ENCODE measurements at places on chromosomes 1 and 21.

DNA sequence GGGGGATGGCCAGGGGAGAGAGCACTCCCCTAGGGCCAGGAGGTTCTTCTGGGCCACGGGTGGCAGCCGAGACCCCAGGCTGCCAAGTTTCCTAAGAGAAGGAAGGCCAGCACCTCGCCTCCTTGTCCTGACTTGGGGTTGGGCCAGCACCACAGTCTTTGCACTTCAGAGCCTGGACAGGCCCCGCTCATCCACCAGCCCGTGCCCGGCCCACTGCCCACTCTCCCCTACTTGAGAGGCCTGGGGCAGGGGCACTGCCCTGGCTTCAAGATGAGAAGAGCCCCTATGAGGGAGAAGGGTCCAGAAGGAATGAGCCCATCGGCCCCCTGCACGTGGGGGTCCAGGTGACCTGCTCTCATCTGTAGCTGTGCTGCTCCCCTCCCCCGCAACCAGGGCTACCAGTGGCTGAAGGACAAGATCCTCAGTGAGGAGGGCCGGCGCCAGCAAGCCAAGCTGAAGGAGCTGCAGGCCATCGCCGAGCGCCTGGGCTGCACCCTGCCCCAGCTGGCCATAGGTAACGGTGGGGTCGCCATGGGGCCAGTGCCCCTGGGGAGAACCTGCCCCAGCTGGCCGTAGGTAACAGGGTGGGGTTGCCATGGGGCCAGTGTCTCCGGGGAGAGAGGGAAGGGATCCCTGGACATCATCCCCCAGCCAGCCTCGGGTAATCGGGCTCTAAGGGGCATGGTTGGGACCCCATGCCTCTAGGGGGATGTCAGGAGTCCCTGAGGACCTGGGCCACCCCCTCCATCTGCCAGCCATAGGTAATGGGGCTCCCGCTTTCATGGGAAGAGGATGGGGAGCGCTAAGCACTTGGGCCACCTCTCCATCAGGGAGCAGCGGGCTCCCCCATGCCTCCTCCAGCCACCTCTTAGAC lies 50.8 kb downstream of the KCNAB2 start:
- H3K27ac ChIP-seq: no peak overlapping the region
- H3K4me1 ChIP-seq: no peaks in the 10 kb centered on the region
- H3K27me3 ChIP-seq: no peaks in the 10 kb centered on the region
- peaks cover 10% of the 10 kb centered on the region for H3K36me3 ChIP-seq

DNA sequence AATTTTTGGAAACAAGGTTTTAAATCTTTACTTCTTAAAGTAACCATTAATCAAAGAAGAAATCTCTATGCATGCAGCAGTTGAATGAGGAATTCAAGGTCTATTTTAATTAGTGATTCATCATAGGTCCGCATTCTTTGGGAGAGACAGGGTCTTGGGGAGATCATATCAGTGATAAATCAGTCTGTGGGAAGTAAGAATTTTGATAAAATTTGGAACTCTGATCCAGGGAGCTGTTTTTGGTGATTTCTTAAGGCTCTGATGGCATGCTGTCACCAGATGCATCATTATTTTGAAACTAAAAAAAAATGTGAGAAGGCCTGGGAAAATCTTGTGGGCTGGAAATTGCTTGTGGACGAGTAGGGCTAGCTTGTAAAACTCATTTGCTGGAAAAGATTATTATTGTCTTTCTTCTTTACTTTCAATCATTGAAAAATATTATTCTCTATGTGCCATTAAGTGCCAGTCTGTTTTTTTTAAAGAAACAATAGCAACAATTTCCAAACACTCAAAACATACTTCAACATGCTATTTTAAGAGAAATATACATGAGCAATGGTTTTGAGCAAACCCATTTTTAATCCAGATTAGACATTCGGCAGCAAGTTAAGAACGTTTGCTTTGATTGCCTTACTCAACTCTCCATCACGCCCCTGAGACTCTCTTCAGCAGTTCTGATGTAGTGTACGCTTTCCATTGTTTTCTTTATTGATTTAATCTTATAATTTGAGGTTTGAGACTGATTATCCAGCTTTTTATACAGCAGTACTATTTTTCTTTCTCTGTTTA lies 62.6 kb downstream of the ZBTB18 start:
- H3K4me1 ChIP-seq: no peaks in the 10 kb centered on the region
- DNase-seq: no peak
- H3K36me3 ChIP-seq: no peaks in the 10 kb centered on the region
- H3K27ac ChIP-seq: no peak overlapping the region

DNA sequence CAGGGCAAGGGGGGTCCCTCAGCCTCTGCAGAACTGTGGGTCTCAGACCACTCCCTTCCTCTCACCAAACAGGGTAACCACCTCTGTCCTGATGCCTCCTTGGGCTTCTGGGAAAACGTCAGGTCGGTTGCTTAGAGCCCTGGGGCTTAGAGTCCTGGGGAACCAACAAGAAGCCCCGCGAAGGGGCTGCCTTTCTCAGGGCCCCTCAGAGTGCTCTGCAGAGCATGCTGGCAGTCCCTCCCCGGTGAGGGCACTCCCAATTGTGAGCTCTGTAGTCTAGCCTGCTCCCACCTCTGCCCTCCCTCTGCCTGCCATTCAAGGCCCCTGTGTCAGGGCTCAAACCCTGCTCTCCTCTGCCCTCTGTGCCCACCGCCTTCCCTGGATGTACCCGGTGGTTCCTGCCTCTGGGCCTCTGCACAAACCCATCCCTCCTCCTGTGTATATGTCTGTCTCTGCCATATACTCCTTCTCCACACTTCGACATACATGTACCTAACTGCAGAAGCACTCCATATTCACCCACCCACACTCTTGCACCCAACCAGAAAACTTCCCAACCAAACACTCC lies 92.3 kb downstream of the DMRTB1 start:
- H3K36me3 ChIP-seq: no peaks in the 10 kb centered on the region
- no peaks in the 10 kb centered on the region for H3K27me3 ChIP-seq
- no peak for DNase-seq
- no peak overlapping the region for H3K4me3 ChIP-seq

- no peak for DNase-seq
- no peaks in the 10 kb centered on the region for H3K36me3 ChIP-seq
These were observed 1624.0 kb downstream of the AMY1C start for GRCh38 chr1:105373681-105374080.

DNA sequence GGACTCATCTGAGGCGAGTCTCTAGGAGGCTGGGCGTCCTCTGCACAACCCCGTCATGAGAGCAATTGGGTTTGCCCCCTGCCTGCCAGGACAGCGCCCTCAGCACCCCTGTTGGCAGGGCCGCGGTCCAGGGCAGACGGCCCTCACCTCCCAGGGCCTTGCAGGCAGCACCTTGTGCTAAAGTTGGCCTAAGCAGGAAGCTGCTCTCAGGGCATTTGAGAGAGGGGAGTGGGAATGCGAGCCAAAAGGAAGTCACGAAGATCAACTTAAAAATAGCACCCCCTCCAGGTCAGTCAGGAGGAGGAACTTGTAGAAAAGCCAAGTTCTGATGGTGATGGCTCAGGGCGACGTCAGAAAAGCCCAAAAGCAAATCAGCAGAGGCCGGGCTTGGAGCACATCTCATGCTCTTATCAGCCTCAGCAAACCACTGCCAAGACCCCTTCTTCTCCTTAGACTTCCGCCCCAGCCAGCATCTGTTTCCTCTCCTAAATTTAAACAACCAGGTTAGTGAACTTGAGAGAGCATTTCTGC lies 12.6 kb upstream of the ADORA3 start:
- H3K4me1 ChIP-seq: peaks cover 34% of the 10 kb centered on the region
- H3K4me3 ChIP-seq: peak overlapping the region; percentile 54
- peaks cover 2% of the 10 kb centered on the region for H3K27me3 ChIP-seq

DNA sequence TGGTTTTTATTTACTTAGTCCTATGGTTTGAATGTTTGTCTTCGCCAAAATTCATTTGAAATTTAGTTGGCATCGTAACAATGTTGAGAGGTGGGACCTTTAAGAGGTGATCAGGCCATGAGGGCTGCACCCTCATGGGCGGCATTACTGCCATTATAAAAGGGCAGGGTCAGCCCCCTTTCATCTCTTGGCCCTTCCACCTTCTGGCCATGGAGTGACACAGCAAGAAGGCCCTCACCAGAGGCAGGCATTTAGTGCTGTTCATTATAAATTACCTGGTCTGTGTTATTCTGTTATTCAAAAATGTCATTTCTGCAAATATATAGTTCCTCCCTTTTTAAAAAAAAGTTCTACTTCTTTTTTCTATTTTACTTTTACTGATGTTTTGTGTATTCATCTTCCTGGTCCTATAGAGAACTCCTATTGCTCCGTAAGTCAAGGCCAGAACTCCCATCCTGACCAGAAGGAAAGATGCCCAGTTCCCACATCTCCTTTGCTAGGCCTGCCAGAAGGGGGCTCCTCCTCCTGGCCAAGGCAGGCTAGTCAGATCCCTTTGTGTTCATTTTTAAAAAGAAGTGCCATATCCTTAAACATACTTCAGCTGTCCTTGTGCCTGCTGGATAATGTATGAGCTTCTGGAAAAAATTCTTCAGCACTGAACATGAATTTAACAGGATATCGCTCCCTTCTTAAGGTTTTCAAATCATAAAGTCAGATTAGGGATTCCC lies 10.0 kb upstream of the LBR start:
- DNase-seq: no peak
- no peak overlapping the region for H3K27ac ChIP-seq
- H3K27me3 ChIP-seq: no peaks in the 10 kb centered on the region

DNA sequence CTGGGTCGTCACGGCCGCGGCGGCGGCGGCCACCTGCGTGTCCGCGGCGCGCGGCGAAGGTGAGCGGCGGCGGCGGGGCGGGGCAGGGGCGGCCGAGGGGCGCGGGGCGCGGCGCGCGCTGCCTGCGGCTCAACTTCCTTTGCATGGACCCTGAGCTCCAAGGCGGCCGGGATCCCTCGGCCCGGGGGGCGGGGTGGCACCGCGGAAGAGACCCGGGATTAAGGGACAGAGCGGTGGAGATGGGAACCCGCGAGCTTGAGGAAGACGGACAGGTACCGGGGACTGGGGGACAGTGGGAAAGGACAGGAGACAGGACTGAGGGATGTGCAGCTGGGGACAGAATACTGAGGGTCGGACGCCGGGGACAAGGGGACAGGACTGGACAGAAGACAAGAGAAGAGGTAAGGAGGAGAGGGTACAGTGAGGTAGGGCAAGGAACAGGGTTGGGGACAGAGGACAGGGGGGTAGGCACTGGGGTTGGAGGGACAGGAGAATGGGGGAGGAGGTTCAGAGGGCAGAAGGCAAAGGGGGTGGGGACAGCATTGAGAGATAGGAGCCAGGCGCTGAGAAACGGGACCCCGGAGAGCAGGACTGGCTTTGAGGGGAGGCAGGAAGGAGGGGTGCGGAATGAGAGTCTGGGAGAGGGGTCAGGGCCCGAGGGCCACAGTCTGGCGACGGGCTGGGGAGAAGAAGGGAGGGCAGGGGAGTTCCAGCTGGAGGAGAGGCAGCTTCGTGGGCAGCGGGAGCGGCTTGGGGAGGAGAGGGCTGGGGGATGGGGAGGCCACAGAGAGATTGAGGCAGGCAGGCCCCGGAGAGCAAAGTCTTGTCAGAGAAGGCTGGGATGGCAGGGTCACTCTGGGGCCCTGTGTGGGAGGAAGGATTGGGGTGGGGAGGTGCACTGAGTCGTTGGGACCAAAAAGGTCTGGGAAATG lies 648 bp downstream of the EPHA8 start:
- H3K27me3 ChIP-seq: peaks cover 37% of the 10 kb centered on the region
- H3K4me1 ChIP-seq: peaks cover 5% of the 10 kb centered on the region
- no peak for DNase-seq
- H3K4me3 ChIP-seq: peak overlapping the region; percentile 5
- no peaks in the 10 kb centered on the region for H3K36me3 ChIP-seq
- H3K27ac ChIP-seq: no peak overlapping the region

DNA sequence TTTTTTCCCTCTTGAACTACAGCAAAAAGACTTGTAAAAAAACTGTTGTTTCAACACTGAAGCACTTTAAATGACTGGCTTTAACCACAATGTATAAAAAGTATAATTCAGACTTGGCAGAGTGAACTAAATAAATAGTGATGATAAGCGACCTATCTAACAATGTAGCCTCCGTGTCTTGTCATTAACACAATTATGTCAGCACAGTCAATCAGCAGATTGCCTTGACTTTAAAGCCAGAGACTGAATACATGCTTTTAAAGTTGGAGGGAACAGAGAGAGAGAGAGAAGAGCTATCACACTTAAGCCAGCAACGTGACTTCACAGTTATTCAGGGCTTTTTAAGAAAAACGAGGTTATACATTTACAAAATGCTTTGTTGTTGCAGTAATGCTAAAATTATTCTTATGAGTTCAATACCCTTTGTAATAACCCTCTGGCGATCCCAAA lies 378.1 kb downstream of the LMO4 start:
- no peaks in the 10 kb centered on the region for H3K36me3 ChIP-seq
- no peak for DNase-seq

DNA sequence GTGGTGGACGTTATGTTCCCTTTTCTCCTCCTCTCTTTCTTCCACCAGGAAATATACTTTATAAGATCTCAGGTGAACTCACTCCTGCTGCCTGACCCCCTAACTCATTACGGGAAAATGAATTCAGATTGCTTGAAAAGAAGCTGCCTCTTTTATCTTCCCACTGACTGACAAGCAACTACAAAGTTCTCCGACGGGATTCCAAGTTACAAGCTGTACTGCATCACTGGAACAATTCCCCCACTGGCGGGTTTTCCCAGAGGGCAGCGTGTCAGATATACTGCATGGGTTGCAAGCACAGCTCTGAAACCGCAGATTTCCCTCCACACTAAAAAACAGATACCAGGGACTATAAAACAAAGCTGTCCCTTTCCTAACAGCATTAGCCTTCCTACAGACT lies 390.6 kb downstream of the KCTD3 start:
- H3K4me1 ChIP-seq: no peaks in the 10 kb centered on the region
- H3K27ac ChIP-seq: no peak overlapping the region
- no peaks in the 10 kb centered on the region for H3K36me3 ChIP-seq
- H3K4me3 ChIP-seq: no peak overlapping the region
- no peaks in the 10 kb centered on the region for H3K27me3 ChIP-seq
- DNase-seq: no peak

GRCh38 chr1:91693557-91693956 lies 192.4 kb downstream of the TGFBR3 start:
- DNase-seq: no peak
- H3K4me1 ChIP-seq: peaks cover 18% of the 10 kb centered on the region
- no peaks in the 10 kb centered on the region for H3K27me3 ChIP-seq
- H3K27ac ChIP-seq: no peak overlapping the region
- H3K4me3 ChIP-seq: no peak overlapping the region

DNA sequence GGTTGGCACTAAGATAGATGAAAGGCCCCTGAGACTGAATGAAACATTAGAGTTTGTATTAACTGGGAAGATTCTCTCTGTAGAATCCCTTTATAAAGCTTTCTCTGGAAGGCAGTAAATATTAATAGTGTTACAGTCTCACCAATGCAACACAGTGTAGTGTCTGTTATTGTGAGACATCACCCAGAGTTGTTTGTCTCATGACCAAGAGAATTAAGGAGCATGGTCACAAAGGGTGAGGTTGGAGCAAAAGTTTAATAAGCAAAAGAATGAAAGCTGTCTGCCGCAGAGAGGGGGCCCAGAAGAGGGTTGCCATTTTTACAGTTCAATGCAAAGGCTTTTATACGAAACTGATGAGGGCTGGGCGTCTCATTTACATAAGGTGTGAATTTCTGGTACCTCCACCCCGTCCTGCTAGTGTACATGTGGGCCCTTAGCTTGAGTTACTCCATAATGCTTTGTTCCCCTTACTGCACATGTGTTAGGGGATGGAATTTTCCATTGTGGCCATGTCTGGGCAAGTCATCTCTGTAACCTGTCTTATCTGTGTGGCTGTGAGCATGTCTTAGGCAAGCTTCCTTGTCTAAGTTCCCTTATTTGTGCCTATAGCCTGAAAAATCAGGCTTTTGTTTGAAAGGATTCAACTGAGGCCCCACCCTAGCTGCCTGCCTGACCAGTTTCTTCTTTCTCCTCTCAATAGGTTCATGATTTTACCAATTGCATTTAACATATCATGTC lies 184.1 kb downstream of the RASAL2 start:
- no peaks in the 10 kb centered on the region for H3K4me1 ChIP-seq
- no peak overlapping the region for H3K4me3 ChIP-seq
- no peaks in the 10 kb centered on the region for H3K27me3 ChIP-seq
- DNase-seq: no peak

Measured in activated naive CD4-positive, alpha-beta T cell treated with anti-CD3 and anti-CD28 coated beads for 36 hours (primary cell).